ENCODE measurements at places on chromosomes 16 and 17.

DNA sequence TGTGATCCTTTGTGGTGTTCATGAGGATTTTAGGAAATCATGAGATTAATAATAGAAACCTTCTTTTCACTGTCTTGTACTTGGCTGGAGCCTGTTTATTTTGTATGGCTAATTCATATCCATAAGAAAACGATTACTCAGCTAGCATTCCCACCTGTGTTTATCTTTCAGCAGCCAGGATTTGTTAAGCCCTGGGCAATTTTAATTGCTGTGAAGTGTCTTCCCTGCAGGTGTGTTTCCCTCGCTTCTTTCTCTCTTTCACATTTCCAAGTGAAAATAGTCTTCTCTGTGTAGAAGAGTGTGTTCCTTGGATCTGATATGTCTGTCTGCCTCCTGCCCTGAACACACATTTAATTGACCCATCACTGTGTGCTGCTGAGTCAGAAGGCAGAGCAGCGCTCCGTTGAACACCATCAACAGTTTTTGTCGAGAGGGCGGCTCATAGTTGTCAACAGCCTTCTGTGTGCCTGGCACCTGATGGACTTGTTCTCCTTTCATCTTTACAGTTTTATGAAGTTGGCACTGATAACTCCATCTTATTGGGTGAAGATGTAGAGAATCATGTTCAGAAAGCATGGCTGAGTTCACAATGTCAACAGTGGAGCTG lies 83.2 kb downstream of the SPECC1 start:
- no peak for ATAC-seq

DNA sequence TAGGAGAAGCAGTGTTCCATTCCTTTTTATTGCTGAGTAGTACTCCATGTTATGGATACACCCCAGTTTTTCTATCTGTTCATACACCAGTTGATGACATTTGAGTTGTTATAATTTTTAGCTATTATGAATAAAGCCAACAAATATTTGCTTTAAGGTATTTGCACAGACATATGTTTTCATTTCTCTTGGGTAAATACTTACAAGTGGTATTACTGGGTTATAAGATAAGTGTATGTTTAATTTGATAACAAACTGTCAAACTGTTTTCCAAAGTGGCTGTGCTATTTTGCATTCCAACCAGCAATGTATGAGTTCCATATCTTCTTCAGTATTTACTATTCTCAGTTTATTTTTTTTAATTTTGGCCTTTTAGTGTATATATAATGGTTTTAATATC lies 27.7 kb upstream of the GFOD2 start:
- ATAC-seq = no peak

DNA sequence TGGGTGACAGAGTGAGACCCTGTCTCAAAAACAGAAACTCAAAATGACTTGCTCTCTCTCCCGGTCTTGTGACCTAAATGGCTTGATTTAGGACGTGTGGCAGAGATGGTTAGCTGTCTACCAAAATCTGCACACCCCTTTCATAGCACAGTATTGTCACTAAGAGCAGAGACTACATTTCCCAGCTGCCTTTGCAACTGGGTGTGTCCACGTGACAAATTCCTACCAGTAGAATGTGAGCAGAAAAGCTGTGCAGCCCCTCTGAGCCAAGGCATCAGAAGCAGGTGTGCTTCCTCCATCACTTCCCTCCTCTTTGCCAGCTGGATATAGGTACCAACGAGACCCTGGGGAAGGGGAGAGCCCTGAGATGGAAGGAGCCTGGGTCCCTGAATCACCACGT lies 25.5 kb downstream of the GPR142 start:
- ATAC-seq = no peak

DNA sequence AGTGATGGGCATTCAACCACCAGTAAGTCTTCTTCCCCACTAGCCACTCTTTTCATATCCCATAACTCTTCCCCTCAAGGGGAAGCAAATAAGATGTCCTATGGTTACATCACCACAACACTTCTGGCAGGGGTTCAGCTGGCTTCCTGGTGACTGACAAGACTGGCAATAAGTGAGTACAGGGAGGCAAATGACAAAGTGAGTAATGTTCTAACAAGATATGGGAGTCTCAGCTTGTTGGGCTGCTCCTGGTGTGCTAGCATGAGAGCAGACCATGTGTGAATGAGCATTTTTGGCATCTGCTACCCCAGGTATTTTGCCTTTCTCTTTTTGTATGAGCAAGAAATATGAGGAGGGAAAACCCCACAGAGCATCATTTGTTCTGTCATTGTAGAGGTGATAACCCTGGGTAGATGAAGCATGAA lies 9.9 kb downstream of the TMIGD1 start:
- ATAC-seq = peak; percentile 94

DNA sequence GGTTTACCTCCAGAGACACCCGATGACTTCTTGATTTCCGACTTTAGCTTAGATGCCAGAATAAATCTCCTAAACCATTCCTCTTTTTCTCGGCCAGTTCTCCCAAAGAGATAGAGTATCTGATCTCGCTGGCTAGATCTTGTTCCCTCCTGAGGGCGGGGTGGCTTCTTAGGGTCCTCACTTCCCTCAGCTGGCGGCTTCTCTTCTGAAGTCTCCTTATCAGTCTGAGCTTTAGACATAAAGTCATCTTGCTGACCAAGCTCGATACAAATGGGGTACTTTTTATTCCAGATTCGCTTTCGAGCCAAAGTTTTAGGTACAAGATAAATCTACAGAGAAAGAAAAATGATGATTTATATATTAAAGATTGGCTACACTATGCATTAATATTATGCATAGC lies 63.6 kb upstream of the ERN1 start:
- ATAC-seq = no peak

- ATAC-seq = peak; percentile 79
These were observed 58.5 kb upstream of the CREBBP start for GRCh38 chr16:3938843-3939624.

DNA sequence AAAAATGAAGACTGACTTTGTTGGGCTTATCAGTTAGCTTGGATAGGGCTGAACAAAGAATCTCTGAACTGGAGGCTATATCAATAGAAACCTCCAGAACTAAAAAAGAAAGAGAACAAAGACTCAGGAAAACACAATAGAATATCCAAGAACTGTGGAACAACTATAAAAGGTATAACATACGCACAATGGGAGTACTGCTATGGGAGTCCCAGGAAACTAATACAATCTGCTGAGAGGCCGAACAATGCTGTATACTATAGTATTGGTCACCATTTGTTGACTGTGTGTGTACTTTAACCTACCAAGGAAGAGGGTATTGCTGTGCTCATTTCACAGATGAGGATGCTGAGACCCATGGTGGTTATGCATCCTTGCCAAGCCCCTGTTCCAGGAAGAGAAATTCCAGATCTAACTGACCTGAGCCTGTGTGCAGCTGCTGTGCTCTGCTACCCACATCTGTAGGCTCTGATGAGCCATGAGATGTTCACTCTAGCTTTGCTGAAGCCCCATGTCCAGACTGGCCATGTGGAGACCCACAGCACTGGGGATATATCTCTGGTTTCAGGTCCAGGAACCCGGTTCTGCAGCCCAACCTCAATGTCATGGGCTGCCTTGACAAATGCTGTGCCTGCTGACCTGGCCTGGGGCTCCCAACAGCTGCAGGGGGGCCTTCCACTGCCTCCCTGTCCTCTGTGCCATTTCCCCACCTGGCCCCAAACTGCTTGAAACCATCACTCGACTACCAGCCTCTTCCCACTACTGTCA lies 254.3 kb upstream of the TNRC6C start:
- no peak for ATAC-seq

Measured in activated CD4-positive, CD25-positive, alpha-beta regulatory T cell treated with anti-CD3 and anti-CD28 coated beads, Interleukin-2, amount 50 U/mL, for 24 hours (primary cell).